ENCODE measurements at places on chromosomes 1 and 21. TPM values are rescaled to one million over a fixed set of nuclear protein-coding genes. Genes with fewer than 3 reads are reported as not detected.

SNIP1 gene
- total RNA-seq, result 23.5 TPM

FNDC10 gene
- total RNA-seq, result 4.5 TPM

MIXL1 gene
- not detected for total RNA-seq

MFSD2A gene
- 2.3 TPM for total RNA-seq

CHIA gene
- not detected for total RNA-seq

LCE1A gene
- not detected for total RNA-seq

RBM11 gene
- total RNA-seq, result not detected

ZBTB8A gene
- 7.1 TPM for total RNA-seq

TOR1AIP2 gene
- total RNA-seq, result 105 TPM

ADAMTS4 gene
- 3.1 TPM for total RNA-seq

HHIPL2 gene
- 0.18 TPM for total RNA-seq

CCDC17 gene
- 4.0 TPM for total RNA-seq

IFI44 gene
- 14.2 TPM for total RNA-seq

UBE2U gene
- not detected for total RNA-seq

CLCA1 gene
- not detected for total RNA-seq

CFHR2 gene
- not detected for total RNA-seq

ZMYM1 gene
- total RNA-seq, result 7.2 TPM

PYHIN1 gene
- not detected for total RNA-seq

C1QC gene
- total RNA-seq, result not detected

FCGR1A gene
- total RNA-seq, result not detected

SPATA45 gene
- total RNA-seq, result not detected

RNU1-2 gene
- total RNA-seq, result 2,882 TPM

DUSP23 gene
- 27.8 TPM for total RNA-seq

SPOCD1 gene
- 37.2 TPM for total RNA-seq

CFHR4 gene
- total RNA-seq, result not detected

USP48 gene
- 131 TPM for total RNA-seq

PM20D1 gene
- not detected for total RNA-seq

SLC30A10 gene
- not detected for total RNA-seq

NTMT2 gene
- total RNA-seq, result not detected

CNKSR1 gene
- not detected for total RNA-seq

KCNJ9 gene
- 0.08 TPM for total RNA-seq

SARS1 gene
- total RNA-seq, result 321 TPM

ATAD3B gene
- 5.2 TPM for total RNA-seq

FAM72D gene
- not detected for total RNA-seq

IL6R gene
- 5.3 TPM for total RNA-seq

LRRC7 gene
- not detected for total RNA-seq

C1QB gene
- total RNA-seq, result not detected

PER3 gene
- 35.5 TPM for total RNA-seq

CFAP141 gene
- not detected for total RNA-seq

KRTAP22-1 gene
- not detected for total RNA-seq

RNU1-1 gene
- total RNA-seq, result 2,882 TPM

CRYBG2 gene
- not detected for total RNA-seq

LIN28A gene
- total RNA-seq, result not detected

B3GALT2 gene
- total RNA-seq, result 0.18 TPM

HHAT gene
- 8.5 TPM for total RNA-seq

ITSN1 gene
- 35.0 TPM for total RNA-seq

TTLL7 gene
- total RNA-seq, result 16.0 TPM

GJA8 gene
- total RNA-seq, result not detected

PDZK1IP1 gene
- not detected for total RNA-seq

GPX7 gene
- 31.0 TPM for total RNA-seq

RGS1 gene
- total RNA-seq, result not detected

LENEP gene
- total RNA-seq, result not detected

CD53 gene
- not detected for total RNA-seq
